Activated CD4-positive, alpha-beta memory T cell treated with anti-CD3 and anti-CD28 coated beads, Interleukin-2, amount 10 ng/mL, durations not matched to agents 7 days and 5 days (primary cell): ENCODE measurements at places on chromosomes 5 and 9. TPM values are rescaled to one million over a fixed set of nuclear protein-coding genes. Genes with fewer than 3 reads are reported as not detected.

- no peak overlapping the region for H3K4me3 ChIP-seq
- no peaks in the 10 kb centered on the region for H3K27me3 ChIP-seq
- no peak for DNase-seq
- no peaks in the 10 kb centered on the region for H3K4me1 ChIP-seq
- H3K36me3 ChIP-seq = no peaks in the 10 kb centered on the region
- H3K27ac ChIP-seq = no peak overlapping the region
These were observed 1009.7 kb upstream of the CDH6 start for GRCh38 chr5:30183795-30184194.

- no peak overlapping the region for H3K27ac ChIP-seq
- no peaks in the 10 kb centered on the region for H3K36me3 ChIP-seq
- H3K27me3 ChIP-seq = peaks cover 2% of the 10 kb centered on the region
- peaks cover 4% of the 10 kb centered on the region for H3K4me1 ChIP-seq
- DNase-seq = no peak
- H3K4me3 ChIP-seq = no peak overlapping the region
These were observed 46.6 kb downstream of the COL5A1 start for GRCh38 chr9:134688231-134688630.

DNA sequence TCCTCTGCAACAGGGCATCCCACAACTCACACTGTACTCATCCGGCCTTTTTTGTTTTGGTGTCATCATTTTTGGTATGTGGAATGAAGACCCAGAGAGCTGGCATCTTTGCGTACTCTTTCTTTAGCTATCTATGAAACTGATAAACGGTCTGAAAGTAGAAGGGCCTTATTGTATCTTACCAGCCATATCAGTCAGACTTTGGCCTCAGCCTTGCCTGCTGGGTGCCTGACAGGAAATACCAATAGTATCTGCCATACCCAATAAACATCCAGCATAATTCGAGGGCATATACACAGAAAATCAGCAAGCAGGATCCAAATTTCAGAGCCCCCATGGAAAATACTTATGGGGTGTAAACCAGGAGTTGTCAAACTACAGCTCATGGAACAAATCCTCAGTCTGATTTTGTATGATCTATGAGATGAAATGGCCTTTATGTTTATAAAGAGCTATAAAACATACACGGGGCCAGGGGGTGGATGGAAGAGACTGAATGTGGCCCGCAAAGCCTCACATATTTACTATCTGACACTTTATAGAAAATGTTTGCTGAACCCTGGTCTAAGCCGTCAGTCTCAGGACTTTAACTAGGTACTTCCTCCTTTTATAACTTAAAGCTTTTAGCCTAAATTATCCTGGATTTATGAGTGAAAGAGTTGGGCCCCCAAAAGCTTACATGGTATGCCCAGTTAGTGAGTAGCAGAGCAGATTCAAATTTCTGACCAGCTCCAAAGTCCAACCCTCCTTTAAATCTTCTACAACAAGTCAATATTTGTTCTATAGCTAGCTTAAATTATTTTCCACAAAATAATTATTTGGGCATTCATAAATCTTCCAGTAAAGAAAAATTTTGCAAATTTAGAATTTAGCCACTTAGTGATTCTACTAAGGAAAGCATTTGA, 308.0 kb upstream of the PUM3 start:
- H3K36me3 ChIP-seq = no peaks in the 10 kb centered on the region
- no peaks in the 10 kb centered on the region for H3K4me1 ChIP-seq

DNA sequence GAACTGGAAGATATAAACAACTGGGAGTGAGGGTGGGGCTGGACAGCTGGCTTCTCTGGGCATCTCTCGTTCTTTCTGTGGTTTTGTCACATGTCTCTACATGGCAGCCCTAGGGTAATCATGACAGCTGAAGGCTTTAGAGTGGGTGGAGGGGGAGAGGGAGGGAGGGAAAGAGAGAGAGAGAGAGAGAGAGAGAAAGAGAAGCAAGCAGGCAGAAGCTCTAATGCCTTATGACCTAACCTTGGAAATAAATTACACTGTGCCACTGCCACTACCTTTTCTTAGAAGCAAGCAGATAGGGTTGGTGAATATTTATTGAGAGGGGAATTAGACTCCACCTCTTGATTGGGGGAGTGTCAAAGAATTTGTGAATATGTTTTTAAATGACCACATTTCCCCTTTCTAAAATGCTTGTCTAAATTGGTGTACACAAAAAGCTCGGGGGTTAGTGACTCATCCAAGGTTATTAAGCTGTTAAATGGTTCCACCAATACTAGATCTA, 2.6 kb upstream of the DAPK1 start:
- H3K36me3 ChIP-seq = no peaks in the 10 kb centered on the region
- H3K27me3 ChIP-seq = peaks cover 45% of the 10 kb centered on the region
- no peak overlapping the region for H3K4me3 ChIP-seq
- no peak overlapping the region for H3K27ac ChIP-seq
- peaks cover 8% of the 10 kb centered on the region for H3K4me1 ChIP-seq

- H3K27me3 ChIP-seq = no peaks in the 10 kb centered on the region
- peak; percentile 10 for DNase-seq
- no peaks in the 10 kb centered on the region for H3K36me3 ChIP-seq
- H3K4me3 ChIP-seq = no peak overlapping the region
These were observed 78.6 kb downstream of the AMBP start for GRCh38 chr9:113999256-114000062.

DNA sequence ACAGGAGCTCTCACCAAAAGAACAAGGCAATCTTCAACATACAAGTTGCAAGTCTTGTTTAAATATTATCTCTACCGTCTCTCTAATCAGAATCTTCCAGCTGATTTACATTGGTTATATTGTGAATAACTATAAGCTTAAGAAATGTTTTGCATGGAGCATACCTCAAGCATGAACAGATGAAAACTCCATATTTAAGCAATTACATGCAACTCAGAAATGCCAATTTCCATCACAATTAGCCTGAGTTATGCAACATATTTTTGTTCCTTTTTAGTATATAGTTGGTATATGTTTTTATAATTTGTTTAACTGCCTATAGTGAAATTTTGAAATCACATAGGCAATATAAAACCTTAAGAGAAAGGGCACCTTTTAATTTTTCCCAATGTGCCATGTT, 142.5 kb downstream of the DENND1A start:
- no peaks in the 10 kb centered on the region for H3K36me3 ChIP-seq
- no peaks in the 10 kb centered on the region for H3K4me1 ChIP-seq
- no peaks in the 10 kb centered on the region for H3K27me3 ChIP-seq
- H3K4me3 ChIP-seq = no peak overlapping the region
- DNase-seq = no peak

- no peaks in the 10 kb centered on the region for H3K4me1 ChIP-seq
- H3K36me3 ChIP-seq = no peaks in the 10 kb centered on the region
- no peak overlapping the region for H3K4me3 ChIP-seq
- DNase-seq = no peak
- H3K27me3 ChIP-seq = peaks cover 6% of the 10 kb centered on the region
These were observed 355.8 kb upstream of the SMARCA2 start for GRCh38 chr9:1659363-1659690.

GRCh38 chr5:179124853-179125788, 64.9 kb downstream of the ZNF354C start:
- H3K4me1 ChIP-seq = no peaks in the 10 kb centered on the region
- no peak overlapping the region for H3K4me3 ChIP-seq

- H3K4me1 ChIP-seq = no peaks in the 10 kb centered on the region
- no peaks in the 10 kb centered on the region for H3K36me3 ChIP-seq
- peaks cover 19% of the 10 kb centered on the region for H3K27me3 ChIP-seq
- H3K4me3 ChIP-seq = no peak overlapping the region
These were observed 61.4 kb upstream of the SHISAL2B start for GRCh38 chr5:64628901-64629300.

The LRSAM1 gene
- total RNA-seq = 26.9 TPM

The PFN3 gene
- total RNA-seq = not detected

The SGCD gene
- total RNA-seq = not detected

The STOML2 gene
- 96.9 TPM for total RNA-seq

The GLDC gene
- 4.2 TPM for total RNA-seq
